ENCODE measurements at places on chromosomes 6 and 20.

GRCh38 chr20:32040142-32040953 lies 11.7 kb upstream of the HCK start:
- peak; percentile 97 for DNase-seq

GRCh38 chr20:58656831-58657230 lies 5.7 kb downstream of the STX16 start:
- DNase-seq: no peak

DNA sequence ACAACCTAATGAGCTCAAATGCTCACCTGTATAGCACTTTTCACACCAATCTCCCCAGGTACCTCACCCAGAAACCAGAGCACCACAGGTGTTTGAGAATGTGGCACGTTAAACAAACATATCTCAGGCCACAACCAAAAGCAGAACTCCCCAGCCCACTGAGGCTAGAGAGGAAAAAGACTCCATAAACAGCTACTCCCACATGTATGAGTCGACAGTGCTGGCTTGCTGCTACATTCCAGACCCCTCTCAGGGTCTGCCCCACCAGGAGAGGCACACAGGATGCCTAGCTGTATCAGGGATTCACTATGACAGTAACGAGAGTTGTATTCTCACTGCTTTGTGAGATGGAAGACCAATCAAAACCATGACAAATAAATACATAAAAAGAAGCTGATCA lies 242.6 kb upstream of the ARID1B start:
- no peak for DNase-seq

GRCh38 chr6:142055219-142055618 lies 77.5 kb upstream of the GJE1 start:
- no peak for DNase-seq

- DNase-seq: no peak
These were observed 27.6 kb downstream of the PKHD1 start for GRCh38 chr6:52059821-52060220.

GRCh38 chr6:85579581-85579980 lies 14.1 kb downstream of the SNX14 start:
- DNase-seq: no peak

DNA sequence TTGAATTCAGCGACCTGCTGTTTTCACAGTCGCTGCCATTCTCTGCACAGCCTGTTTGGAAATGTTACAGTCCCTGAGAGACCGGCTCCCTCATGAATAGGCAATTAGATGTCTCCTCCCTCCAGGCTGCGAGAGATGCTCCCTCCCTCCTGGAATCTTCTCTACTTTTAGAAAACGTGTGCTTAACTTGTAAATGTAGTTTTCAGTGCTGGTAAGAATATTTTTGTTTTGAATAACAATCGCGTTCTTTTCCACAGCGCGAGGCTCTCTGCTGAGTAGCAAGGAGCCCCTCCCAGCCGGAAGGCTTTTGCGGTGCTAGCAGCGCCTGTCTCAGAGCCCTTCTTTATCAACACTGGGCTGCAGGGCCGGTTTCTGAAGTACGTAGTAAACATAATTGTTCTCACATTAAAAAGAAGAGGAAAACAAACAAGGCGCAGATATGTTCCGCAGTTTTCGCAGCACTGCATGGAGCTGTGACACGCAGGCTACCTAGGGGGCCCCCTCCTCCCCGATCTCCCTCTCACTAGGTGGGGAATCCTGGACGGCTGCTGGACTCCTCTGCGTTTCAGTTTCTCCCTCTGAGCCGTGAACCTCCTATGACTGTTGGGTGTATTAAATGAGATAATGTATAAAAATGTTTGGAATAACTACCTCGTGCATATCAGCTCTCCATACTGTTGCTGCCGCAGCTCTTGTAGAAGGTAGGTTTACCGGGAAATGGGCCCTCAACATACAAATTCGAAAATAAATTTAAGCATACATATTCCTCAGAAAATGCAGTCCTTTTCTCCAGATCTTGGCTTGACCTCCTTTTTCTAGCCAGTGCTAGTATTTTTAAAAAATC lies 79.0 kb upstream of the SPACA1 start:
- no peak for DNase-seq

DNA sequence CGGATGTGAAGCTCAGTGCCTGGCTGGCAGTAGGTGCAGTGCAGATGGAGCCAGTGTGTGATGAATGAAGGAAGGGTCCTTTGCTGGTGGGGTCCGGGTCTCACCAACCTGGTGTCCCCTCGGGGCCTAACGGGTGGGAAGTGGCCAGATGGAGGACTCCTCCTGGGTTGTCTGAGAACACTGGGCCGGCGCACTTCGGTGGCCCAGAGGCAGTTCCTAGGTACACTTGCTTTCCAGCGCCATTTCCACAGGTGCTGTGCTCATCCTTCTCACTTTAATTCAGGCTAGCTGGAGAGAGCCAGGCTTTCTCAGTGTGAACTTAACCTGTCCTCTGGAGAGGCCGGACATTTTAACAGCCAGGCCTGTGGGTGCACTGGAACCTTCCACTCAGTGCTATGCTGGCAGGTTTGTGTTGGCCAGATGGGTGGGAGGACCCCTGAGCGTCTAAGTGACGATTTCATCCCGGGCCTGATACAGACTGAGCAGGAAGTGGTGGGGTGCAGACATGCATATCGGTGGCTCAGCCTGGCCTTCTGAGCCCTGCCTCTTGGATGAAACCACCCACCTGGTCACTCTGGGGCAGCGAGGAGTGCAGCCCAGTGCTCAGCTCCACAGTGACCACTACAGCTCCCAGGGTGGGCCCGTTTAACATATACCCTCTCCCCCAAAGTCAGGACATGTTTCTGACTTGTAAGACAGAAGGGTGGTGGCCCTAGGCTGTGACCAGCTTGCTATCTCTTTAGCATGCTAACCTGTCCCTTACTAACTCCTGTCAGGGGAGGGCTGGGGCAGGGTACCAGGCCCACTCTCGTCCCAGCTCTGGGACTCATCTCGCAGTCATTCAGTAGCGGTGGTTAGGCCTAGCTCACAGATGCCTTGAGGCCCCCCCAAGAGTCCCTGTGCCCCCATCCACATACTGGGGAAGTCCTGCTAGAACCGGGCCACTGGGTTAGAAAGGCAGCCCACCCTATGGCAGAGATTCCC lies 8.2 kb upstream of the PYGB start:
- DNase-seq: no peak

DNA sequence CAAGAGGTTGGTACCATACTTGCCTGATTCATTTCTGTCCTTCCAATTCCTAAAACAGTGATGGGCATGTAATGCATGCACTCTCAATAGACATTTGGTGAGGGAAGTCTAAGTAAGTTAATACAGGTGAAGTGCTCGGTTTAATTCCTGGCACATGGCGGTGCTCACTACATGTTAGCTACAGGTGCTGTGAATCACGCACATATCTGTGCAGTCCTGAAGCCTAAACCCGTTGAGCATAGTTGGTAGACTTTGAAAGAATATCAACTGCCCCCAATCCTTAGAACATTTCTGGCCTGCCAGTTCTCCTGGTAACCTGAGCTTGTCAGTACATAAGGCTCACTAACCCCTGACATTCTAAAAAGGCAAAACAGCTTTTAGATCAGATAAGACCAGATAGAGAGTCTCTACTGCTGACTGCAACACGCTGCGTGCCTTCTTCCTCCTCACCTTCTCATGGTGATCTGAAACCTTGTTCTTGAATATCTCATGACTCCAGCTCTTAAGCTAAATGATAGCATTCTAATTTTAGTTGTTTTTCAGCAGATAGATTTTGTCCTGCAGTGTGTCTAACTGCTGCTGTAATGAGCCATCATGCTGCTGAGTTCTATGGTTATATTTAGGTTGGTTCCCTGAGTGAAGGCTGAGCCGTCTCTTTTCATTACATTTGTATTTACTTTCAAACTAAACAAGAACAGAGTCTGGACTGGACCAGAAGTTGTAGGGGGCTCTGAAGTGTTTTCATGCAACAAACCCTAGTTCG lies 328.5 kb upstream of the QKI start:
- no peak for DNase-seq

DNA sequence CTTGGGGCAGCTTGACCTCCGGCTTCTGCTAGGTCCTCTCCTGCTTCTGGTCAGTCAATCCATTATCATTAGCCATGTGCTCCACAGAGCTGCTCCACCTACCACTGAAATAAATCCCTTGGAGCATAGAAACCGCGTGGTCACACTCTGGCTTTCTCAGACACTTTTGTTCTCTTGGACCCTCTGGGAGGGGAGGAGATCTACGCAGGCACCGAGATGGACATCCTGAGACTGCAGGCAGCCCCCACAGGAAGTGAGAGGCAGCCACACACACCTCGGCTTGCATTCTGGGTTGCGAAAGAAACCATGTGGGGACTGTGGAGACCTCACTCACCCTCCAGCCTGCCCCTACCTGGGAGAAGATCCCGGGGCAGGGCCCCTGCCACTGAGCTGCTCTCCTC lies 79.5 kb downstream of the FYN start:
- no peak for DNase-seq

- no peak for DNase-seq
These were observed 12.5 kb downstream of the CDC5L start for GRCh38 chr6:44399991-44400390.

DNA sequence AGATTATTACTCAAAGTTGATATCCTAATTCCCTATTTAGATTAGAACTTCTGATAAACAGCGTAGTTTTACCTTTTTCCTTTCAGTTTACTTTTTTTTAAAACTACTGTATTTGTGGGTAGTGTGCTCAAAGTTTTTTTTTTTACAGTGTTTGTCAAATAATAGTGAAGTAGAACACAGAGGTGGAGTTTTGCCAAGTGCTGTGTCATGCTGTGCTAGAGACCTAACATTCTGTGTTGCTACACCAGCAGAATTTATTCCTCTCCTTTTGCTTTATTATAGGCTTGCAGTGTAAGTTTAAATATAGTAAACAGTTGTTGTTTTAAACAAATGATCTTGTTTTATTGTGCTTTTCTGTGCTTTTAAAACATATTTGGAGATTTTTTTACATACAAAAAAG lies 125.4 kb downstream of the HIVEP1 start:
- peak; percentile 29 for DNase-seq

- DNase-seq: no peak
These were observed 74.5 kb upstream of the ADGRF1 start for GRCh38 chr6:47116606-47117005.

- peak; percentile 27 for DNase-seq
These were observed 105.8 kb downstream of the JARID2 start for GRCh38 chr6:15351631-15352030.

DNA sequence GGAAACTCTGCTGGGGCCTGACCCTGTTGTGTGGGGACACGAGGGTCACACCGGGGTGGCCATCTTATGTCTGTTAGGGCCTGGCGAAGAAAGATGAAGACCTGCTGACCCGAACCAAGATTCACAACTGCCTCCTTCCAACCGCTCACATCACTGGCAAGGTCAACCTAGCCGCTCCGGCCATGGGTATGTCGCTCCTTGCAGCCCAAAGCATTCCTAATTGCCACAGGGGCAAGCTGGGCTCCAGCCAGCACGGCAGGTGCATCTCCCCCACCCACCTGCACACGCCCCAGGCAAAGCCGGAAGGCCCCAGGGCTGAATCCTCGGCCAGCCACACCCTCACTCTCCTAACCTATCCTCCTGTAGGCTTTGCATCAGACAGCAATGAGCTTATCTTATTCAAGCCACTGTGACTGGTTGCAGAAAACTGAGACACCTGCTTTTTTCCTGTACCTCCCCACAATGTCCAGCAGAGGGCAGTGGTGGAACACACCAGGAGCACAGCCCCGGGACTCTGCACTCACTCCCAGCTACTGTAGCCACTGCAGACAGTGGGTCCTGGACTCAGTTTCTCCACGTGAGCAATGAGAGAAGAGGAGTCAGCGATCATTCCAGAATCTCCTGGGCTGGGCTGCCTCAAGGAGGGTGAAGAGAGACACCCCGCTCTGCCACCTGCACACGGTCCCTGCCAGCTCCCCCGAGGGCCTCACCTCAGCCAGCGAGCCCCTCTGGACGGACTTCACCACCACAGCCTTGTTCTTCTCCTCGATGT lies 170.2 kb downstream of the PREX1 start:
- peak; percentile 75 for DNase-seq

DNA sequence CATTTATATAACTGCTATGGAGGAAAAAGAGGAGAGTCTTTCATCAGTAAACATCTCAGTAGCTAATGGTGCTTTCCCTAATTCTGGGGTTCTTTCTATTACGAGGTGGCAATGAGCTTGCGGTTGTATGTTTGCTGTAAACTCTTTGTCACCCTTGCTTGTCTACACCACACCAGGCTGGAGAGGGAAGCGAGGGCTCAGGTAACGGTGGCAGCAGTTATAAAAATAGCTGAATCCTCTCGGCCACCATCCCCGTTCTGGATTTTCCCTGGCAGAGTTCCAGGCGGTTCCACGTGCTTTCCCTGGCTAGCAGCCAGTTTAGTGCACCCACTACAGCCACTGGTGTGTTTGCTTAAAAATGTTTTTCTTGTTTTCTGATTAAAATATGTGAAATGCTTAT lies 39.0 kb downstream of the MAS1 start:
- DNase-seq: peak; percentile 12

- DNase-seq: no peak
These were observed 25.2 kb downstream of the PACSIN1 start for GRCh38 chr6:34491091-34491430.

- no peak for DNase-seq
These were observed 145.1 kb downstream of the CLIC5 start for GRCh38 chr6:45870531-45870930.

DNA sequence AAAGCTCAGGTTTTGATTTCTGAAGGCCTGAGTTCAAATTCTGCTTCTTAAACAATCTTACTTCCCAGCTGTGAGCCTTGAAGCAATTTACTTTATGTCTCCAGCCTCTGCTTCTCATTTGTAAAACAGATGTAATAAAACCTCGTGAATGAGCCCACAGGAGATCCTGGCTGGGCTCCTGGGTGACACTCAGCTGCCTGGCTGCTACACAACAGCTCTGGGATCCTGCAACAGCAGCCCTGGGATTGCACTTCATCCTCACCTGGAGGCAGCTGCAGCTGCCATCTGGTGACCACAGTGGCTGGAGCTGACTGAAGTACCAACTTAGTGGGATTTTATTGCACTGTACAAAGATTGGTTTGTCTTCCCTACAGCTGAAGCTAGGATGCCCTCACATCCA lies 98.6 kb downstream of the NDUFAF5 start:
- no peak for DNase-seq

DNA sequence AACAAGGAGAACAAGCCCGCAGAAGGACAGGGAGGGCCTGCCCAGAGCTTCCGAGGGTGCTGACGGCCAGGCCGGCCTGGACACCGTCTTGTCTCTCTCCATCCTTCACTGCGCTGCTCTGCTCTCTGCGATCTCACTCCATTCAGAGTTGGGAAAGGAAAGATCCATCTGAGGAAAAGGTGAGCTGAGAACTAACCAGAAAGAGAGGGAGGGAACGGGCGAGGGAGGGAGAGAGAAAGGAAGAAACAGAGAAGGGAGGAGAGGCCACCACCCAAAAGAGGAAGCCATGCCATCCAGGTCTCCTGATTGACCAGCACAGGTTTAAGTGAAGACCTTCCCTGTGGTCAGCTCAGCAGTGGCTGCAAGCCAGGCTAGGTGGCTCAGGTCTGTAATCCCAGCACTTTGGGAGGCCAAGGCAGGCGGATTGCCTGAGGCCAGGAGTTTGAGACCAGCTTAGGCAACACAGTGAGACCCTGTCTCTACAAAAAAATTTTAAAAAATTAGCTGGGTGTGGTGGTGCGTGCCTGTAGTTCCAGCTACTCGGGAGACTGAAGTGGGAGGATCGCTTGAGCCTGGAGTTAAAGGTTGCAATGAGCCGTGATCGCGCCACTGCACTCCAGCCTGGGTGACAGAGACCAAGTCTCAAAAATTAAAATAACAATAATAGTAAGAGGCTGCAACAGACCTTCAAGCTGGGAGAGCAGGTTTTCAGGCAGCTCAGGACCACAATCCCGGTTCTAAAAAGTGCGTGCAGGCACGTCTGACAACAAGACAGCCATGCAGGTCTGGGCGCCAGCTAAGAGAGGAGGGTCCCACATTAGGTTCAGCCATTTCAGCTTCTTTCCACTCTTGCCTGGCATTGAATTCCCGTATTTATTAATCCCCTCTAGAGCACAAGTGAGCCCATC lies 34.2 kb upstream of the DLGAP4 start:
- no peak for DNase-seq
